ENCODE measurements at places on chromosomes 6 and 20.

- DNase-seq: no peak
Measured at GRCh38 chr6:147366290-147366689, 142.2 kb upstream of the SAMD5 start.

- DNase-seq: no peak
Measured at GRCh38 chr20:53847139-53847836, 223.1 kb downstream of the BCAS1 start.

DNA sequence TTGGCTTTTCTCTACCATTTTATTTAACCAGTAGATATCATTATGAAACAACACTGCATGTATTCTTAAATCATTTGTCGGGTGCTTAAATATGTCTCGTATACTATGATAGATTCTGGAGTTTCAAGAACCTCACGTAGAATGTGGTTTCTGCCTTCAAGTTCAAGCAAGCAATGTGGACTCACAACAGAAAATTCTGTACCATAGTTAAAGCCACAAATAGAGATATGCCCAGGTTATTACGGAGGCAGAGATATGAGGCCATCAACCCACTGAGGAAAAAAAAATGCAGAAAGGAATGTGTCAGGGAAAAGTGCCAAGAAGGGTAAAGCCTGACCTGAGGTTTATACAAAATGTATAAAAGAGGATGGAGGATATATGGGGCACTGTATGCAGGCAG is 109.9 kb downstream of the GFRAL start:
- DNase-seq: no peak

GRCh38 chr6:79630380-79630882 is 698 bp upstream of the SH3BGRL2 start:
- no peak for DNase-seq

- DNase-seq: no peak
Measured at GRCh38 chr20:16417001-16417400, 156.2 kb downstream of the KIF16B start.

GRCh38 chr20:25316506-25317190 is 68.8 kb downstream of the PYGB start:
- DNase-seq: no peak

- DNase-seq: no peak
Measured at GRCh38 chr20:21571841-21572690, 58.2 kb upstream of the NKX2-2 start.

GRCh38 chr20:37523911-37524700 is 3.1 kb downstream of the NNAT start:
- no peak for DNase-seq

DNA sequence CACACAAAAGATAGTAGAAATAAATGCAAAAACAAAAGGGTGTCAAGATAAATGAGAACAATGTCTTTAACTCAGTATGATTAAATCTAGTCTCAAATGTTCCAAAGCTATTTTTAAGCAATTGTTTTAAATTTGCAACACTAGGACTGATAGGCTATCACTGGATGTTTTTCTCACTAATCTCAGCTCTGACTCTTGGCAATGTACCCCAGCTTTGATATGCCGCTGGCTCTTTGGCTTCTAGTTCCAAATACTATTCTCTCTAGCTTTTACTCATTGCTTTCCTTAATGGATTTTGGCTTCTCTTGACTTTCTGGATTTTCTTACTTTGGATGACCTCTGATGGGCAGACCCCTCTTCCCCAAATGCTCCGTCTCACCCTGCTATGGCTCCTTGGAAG is 116.0 kb upstream of the SLC35B3 start:
- DNase-seq: no peak

DNA sequence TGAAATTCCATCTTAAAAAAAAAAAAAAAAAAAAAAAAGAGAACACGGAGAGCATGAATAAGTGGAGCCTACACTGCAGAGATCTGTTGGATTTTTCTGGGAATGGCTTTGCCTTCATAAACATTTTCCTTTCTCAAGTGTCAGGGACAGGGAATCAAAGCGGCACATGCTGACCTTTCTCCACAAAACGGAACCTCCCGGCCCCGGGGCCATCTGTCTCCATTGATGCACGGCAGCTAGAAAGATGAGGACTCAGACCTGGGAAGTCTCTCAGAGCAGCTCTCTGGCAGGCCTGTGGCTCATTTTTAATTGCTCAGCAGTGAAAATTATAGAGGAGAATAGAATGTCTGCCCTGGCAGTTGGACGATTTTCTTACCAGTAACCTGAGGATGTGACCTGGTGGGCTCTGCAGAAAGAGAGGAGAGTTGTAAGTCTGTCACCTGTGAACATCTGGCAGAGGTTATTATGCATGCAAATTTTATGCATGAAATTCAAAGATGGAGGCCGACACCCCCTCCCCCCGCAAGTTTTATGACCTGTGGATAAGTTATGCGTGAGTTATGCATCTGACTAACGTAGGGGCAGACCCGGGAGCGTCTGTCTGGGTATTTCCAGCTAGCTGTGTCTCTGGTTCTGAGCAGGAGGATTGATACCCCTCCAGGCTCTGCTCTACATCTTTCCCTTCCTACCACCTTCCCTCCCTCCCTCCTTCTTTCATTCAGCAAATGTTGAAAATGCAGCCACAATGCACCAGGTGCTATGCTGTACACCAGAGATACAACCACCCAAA is 352.5 kb downstream of the CDH26 start:
- DNase-seq: no peak

DNA sequence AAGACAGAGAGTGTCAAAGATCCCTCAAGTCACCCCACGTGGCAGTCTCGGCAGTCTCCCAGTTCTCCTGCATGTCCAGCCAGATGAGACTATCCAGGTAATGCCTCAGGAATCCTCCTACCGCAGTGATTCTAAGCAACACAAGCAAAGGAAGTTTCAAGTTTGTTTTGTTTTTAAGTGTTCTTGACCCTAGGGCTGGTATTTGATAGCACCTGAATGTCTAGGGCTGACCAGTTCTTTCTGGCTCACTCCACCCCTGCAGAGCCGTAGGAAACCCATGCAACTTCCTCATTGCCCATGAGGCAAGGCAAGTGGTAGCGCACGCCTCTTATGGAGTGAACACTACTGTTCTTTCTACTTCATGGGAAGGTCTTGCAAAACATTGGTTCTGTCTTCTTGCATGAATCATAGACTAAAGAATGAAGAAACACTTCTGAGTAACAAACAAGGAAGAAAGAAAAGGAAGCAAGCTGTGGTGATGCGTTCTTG is 24.8 kb upstream of the FOXQ1 start:
- DNase-seq: peak; percentile 67
